ENCODE measurements at places on chromosomes 2 and 18.
A peak's percentile ranks its signal among the peaks of the same experiment; 100 is the strongest.

DNA sequence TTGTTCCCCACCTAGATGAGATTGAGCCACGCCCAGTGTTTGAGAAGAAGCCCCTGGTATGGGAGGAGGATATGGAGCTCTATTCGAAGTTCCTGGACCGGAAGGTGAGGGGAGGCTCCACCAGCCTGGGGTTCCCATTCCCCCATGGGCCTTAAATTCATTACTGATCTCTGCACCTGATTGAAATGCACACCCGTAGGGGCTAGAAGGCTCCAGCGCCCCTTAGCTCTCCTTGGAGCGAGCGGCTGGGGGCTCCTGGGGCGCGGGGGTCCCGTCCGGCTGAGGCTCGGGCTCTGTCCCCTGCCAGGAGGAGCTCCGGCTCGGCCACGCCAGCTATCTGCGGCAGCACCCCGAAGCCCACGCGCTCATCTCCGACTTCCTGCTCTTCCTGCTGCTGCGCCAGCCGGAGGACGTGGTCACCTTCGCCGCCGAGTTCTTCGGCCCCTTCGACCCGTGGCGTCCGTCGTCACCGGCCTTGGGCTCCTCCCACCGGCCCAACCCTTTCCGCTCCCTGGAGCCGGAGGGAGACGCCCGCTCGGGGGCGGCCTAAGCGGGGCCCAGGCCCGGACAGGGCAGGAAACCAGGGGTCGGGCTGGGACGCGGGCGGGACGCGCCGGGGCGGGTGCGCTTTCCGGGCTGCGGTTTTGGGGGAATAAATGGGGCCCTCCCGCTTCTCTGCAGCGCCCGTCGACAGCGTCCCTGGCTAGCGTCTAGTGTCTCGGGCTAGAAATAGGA is 10.9 kb downstream of the CATIP start:
- DNase-seq: peak; percentile 53

DNA sequence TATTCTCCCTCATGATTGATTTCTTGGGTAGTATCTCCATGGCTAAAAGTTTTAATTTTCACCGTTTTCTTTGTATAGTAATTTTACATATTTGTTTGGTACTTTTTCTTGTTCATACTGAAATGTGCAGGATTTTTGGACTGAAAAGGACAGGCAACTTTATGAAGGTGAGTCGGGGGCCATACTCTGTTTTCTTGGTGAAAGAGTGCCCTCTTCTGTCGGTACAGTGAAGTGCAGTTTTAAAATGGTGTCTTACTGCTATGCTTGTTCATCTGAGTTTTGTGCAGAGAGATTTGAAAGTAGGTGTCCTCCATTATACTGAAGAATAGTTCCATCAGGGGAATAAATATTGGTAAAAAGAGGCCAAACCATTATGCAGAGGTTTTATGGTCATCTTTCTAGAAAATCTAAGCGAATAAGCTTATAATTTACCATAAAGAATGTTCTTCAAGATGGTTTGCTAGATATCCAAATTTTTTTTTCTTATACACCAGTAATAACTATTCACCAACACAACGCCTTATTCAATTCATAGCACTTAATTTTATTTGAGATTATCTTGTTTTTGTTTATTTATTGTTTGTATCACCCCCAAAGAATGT is 8.7 kb upstream of the SERPINB13 start:
- DNase-seq: no peak

- DNase-seq: no peak
Measured at GRCh38 chr2:22520369-22521288, 864.4 kb upstream of the KLHL29 start.

DNA sequence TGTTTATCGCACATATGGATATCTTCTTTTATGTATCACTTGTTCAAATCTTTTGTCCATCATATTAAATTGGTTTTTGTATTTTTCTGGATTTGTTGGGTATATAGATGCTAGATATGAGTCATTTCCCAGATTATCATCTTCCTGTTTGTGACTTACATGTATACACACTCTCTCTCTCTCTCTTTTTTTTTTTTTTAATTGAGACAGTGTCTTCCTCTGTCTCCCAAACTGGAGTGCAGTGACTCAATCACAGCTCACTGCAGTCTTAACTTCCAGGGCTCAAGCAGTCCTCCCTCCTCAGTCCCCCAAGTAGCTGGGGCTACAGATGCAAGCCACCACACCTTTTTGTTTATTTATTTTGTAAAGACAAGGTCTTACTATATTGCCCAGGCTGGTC is 43.8 kb downstream of the XIRP2 start:
- no peak for DNase-seq

- no peak for DNase-seq
Measured at GRCh38 chr2:127618551-127619202, 27.3 kb upstream of the GPR17 start.

DNA sequence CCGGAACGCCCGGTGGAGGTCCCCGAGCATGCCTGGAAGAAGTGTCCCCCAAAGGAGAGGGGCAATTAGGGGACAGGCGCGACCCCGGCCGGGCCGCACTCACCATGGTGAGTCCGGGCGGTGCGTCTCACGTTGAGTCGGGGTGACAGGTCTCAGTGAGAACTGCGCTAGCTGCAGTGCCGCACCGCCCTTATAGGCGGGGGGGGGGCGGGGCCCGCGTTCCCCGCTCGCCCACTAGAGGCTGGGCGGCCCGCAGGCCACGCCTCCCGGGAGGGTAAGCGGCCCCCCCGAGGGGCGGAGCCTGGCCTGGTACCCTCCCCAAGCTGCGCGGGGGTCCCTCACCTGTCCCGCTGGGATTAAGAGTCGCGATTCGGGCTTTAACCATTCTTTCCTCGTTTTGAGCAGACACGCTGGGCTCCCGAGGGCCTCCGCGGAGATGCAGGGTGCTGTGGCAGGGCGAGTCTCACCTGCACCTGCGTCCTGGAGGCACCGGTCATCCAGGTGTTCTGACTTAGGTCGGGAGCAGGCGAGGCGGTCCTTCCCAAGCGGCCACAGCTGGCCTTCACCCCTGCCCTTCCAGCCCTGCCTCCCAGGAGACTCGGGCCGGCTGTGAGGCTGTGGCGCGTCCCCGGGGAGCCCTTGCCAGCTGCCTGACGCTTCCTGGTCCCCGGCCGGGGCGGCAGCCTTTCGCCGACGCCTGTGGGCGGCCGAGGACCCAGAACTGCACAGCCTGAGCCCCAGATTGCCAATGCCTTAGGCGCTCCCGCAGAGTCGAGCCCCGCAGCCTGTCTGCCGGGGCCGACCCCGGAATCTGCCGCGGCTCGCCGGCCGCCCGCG is at the start of gene TUBA4A:
Gene TUBA4A (minus strand): TSS at position 166 of the 837 bp plus-strand sequence. CDS start 60 bp downstream, at position 106.
- no peak for DNase-seq

GRCh38 chr2:233699424-233700027 is 6.8 kb downstream of the UGT1A6 start:
- no peak for DNase-seq

GRCh38 chr2:217193431-217194340 is 333.8 kb upstream of the TNP1 start:
- no peak for DNase-seq

DNA sequence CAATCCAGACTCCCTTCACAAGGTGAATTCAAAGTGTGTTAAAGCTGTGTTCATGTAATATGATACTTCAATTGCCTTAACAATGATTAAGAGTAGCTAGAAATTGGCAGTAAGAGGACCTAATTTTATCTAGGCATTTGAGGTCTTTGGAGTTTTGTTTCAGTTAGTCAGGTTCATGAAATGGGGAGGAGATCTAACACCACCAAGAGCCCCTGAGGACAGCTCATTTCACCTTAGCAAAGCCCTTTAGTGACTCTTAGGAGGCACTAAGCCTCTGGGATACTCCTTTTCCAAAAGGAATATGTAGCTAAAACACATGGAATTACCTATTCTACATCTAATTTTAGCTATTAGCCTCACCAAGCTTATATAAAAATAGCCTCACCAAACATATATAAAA is 716.5 kb upstream of the RAB6C start:
- no peak for DNase-seq

DNA sequence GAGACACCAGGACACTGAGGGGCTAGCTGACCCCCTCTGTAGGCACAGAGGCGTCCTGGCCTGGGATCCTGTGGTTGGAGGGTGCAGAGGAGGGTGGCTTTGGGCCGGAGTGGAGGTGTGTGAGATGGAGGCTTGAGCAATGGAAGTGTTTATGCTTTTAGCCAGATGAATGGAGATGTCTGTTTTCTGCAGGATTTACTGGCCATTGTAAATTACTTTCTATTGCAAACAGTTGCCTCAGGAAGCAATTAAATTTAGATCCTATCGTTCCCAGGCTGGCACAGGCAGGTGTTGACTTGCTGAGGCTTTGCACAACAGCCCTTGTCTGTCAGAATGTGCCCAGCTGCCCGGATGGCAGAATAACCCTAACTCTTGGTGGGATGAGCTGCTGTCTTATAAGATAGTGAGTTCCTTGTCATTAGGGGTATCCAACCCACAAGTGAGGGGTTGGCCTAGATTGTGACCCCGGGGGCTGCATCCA is 1.8 kb upstream of the ARID5A start:
- no peak for DNase-seq

DNA sequence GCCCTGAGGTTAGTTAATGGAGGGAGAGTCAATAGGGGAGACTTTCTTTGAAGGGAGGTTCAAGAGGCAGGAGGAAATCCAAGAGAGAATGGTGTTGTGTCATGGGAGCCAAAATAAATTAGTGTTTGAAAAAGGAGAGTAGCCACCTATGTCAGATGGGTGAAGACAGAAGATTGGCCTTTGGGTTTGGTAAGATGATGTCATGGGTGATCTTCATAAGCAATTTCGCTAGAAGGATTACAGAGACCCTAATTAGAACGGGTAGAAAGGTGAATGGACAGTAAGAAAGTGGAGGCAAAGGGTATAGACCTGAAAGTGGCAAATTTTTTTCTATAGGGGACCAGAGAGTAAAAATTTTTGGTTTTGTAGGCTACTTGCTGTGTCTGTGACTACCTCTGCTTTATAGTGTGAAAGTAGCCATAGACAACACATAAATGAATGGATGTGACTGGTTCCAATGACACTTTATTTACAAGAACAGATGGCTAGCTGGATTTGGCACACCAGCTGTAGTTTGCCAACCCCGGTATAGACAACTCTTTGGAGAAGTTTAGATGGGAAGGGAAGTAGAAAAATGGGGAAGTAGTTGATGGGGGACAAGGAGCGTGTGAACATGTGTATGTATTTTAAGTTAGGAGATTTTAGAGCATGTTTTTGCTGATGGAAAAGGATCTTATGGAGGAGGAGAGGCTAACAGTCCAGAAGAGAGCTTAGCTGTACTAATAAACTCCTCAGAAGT is 9.3 kb downstream of the STAMBP start:
- no peak for DNase-seq

DNA sequence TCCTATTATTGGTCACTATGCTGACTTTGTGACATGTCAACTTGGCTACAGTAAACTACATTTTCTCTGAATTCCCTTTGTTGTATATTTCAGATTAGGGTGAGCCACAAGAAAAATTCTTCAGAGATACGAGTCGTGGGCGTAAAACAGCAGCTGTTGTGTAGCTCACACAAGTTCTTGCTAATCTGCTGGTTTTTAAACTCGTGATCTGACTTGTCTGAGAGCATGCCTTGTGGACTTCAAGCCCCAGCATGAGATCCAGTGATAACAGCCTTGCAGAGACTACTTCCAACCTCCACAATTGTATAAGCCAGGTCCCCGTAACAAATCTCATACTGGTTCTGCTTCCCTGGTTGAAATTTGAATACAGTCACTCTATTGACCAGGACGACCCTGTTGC is 259.8 kb upstream of the LYPD1 start:
- DNase-seq: no peak

- DNase-seq: no peak
Measured at GRCh38 chr2:122755281-122755780, 999.9 kb downstream of the TSN start.

DNA sequence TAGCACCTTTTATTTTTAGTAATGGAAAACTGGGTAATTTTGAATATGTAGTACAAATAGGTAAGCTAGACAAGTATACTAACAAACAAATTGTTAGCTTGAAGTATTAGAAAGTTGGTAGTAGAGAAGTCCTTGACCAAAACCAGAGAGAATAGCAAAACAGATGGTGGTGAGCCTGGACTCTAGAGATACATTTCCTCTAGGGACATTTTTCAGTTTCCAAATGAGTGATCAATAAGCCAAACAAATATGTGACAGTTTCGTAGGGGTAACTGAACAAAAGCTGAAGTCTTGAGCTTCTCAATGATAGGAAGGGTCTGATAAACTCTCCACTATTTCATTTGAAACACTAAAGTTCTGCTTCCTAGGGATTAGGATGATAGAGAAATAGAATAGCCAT is 692.0 kb upstream of the FAM98A start:
- DNase-seq: no peak

- DNase-seq: no peak
Measured at GRCh38 chr2:205868773-205869333, 186.6 kb downstream of the NRP2 start.

GRCh38 chr18:22173928-22174301 is 4.5 kb downstream of the GATA6 start:
- no peak for DNase-seq

GRCh38 chr2:123732563-123732962 is 292.5 kb upstream of the CNTNAP5 start:
- DNase-seq: no peak

DNA sequence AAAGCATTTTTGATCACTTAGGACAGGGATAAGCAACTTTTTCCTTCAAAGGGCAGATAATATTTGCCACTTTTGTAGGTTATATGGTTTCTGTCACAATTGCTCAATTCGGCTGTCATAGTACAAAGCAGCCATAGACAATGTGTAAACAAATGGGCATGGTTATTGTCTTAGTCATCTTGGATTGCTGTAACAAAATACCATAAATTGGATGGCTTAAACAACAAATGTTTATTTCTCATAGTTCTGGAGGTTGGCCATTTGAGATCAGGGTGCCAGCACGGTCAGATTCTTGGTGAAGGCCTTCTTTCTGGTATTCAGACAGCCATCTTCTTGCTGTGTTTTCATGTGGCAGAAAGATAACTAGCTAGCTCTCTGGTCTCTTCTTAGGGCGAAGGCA is 91.2 kb downstream of the TAF4B start:
- DNase-seq: no peak

DNA sequence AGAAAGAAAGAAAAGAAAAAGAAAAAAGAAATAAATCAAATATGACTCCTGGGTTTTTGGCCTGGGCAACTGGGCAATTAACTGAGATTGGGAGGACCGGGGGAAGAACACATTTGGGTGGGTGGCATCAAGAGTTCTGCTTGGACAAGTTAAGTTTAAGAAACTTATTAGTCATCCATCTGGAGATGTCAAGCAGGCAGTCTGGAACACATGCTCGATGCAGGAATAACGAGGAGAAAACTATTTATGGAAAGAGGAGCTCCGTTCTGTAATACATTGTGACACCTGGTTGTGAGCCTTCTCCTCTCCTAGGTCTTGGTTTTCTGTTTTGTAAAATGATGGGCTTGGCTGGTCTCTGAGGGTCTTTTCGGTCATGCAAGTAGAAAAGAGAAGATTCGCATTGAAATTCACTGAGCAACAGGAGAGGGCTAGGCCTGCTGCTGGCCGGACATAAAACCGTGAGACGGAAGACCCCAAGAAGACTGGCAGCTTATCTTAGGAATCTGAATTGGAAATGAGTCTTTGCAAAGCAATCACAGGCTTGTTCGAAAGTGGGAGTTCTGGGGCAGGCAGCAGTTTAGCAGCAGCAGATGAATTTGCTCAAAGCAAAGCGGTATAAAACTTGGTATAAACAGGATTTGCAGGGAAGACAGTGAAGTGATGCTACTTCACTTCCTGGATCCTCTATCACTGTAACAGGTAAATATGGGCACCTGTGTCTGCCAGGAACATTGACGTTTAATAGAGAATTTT is 51.4 kb downstream of the E2F6 start:
- DNase-seq: no peak

- DNase-seq: no peak
Measured at GRCh38 chr2:46900381-46900780, 15.2 kb downstream of the MCFD2 start.

All from thoracic aorta (tissue), 2 donors.